ENCODE measurements at places on chromosomes 16 and 17.
A peak's percentile ranks its signal among the peaks of the same experiment; 100 is the strongest.

DNA sequence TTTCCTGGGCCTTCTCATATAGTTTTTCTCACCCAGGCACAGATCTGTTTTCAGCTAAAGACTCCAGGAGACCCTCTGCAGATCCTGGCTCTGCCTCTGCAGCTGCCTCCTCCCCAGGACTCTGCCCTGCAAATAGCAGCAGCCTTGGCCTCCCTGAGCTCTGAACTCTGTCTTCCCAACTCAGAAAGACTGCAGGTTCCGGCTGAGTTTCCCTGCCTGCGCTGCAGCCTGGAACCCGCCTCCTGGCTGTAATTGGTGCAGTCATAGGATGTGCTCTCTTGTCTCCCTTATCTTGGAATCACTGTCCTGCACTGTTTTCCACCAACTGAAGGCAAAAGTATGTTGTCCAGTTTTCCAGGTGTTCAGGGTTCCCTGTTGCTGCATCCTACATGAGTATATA, 14.3 kb upstream of the DNASE1 start:
- no peak overlapping the region for H3K27ac ChIP-seq
- peaks cover 21% of the 10 kb centered on the region for H3K36me3 ChIP-seq
- peaks cover 5% of the 10 kb centered on the region for H3K4me1 ChIP-seq
- no peak overlapping the region for H3K4me3 ChIP-seq

DNA sequence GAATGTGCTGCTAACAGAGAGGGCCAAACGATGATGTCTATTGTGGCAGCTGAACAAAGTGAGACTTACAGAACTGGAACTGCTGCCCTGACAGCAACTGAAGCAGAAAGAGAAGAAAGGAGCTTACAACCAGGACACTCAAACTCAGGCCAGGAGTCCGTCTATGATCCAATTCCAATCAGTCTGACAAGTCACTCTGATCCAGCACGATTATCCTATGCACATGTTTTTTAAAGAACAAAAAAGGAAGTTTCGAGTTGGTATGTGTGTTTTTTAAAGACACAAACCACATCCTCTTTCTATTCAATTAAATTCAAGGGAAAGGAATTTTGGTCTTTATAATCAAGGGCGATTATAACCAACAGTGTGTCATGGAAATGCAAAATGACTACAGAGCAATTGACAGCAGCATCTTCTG, 42.4 kb upstream of the MTMR4 start:
- H3K4me3 ChIP-seq = no peak overlapping the region
- H3K36me3 ChIP-seq = no peaks in the 10 kb centered on the region
- DNase-seq = no peak
- H3K27me3 ChIP-seq = no peaks in the 10 kb centered on the region
- no peaks in the 10 kb centered on the region for H3K4me1 ChIP-seq
- no peak overlapping the region for H3K27ac ChIP-seq

DNA sequence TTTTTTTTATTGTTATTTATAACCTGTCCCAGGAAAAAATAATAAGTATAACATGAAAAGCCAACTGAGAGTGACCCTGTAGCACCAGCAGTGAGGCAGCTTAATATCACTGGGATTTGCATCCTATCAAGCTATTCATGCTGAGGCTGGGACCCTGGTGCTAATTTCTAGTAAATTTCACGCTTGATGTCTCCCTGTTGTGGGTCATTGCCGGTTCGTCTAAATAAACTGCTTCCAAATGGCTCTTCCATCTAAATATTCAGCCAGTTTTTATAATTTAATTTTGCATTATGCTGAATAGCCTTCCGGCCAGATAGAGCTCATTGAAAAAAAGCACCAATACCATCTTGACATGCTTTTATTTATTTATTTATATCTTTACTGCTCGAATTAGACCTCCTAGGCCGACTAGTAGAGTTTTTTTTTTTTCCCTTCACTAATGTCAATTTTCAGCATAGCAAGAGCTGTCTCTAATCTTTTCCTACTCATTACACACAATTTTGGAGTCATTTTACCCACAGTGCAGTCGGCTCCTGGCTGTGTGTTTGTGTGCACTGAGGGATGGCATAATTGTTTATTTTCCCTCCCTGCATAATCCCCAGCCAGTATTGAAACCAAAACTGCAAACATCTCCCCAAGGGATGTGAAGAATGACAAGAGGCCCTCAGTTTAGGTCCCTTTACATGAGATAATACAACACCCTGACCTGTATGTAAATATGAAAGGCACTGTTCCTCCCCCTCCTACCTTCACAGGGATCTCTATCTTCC, 168.8 kb downstream of the AATF start:
- no peaks in the 10 kb centered on the region for H3K27me3 ChIP-seq
- no peak overlapping the region for H3K4me3 ChIP-seq
- no peaks in the 10 kb centered on the region for H3K4me1 ChIP-seq
- peaks cover 46% of the 10 kb centered on the region for H3K36me3 ChIP-seq

GRCh38 chr17:43469145-43469544, 14.6 kb upstream of the DHX8 start:
- H3K4me3 ChIP-seq = no peak overlapping the region
- no peaks in the 10 kb centered on the region for H3K27me3 ChIP-seq
- H3K4me1 ChIP-seq = peaks cover 11% of the 10 kb centered on the region

DNA sequence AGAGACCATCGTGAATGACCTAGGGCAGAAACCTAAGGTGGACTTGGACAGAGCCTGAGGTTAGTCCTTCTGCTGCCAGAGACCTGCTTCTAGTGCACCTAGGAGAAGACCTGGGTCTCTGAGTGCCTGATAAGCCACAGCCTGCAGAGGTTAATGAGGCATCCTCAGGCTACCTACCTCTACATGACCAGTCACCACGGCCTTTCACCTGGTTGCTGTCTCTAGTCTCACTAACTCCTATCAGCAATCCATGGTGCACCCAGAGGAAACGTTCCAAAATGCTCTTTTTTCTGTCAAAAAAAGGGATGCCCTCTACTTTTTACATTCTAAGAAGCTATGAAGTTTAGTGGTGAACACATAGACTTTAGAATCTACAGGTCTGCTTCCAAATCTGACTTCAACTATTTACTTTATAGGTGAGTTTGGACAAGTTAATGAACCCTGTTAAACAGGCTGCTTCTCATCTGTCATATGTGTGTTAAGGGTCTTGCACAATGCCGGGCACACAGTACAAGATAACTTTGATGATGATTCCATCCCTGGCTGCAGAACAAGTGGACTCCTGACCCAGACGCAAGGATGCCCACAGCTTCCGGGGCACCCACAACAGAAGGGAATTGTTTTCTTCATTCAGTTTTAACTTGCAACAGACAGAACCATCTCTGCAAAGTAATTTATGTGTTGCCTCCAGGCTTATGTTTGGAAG, 469.9 kb upstream of the CDH5 start:
- no peak overlapping the region for H3K27ac ChIP-seq
- no peak for DNase-seq
- H3K36me3 ChIP-seq = no peaks in the 10 kb centered on the region
- H3K27me3 ChIP-seq = no peaks in the 10 kb centered on the region
- H3K4me3 ChIP-seq = no peak overlapping the region
- no peaks in the 10 kb centered on the region for H3K4me1 ChIP-seq

DNA sequence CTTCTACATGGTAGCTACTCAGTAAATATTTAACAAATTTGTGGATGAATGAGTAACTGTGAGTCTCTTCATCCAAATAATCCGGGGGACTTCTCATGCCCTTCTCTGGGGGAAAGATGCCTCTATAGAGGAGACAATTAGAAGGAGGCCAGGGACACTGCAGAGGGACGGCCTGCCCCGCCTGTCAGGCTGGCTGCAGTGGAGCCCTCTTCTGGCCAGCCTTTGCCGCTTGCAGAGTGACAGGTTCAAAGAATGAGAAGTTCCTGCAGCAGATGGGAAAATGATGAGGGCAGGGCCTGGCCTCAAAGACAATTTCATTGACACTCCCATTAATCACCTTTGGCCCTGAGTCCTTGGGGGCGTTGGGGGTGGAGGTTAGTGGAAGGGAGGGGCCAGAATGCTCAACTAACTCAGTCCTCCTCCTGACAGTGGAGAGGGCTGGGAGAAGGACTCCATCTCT, 339.0 kb downstream of the MAF start:
- H3K4me3 ChIP-seq = no peak overlapping the region
- H3K4me1 ChIP-seq = no peaks in the 10 kb centered on the region
- no peaks in the 10 kb centered on the region for H3K36me3 ChIP-seq

GRCh38 chr17:36761203-36761950, 160.0 kb downstream of the MRM1 start:
- H3K27ac ChIP-seq = no peak overlapping the region
- H3K27me3 ChIP-seq = peaks cover 51% of the 10 kb centered on the region
- DNase-seq = no peak
- no peaks in the 10 kb centered on the region for H3K36me3 ChIP-seq
- no peaks in the 10 kb centered on the region for H3K4me1 ChIP-seq
- H3K4me3 ChIP-seq = no peak overlapping the region

- no peak for DNase-seq
- H3K4me3 ChIP-seq = peak overlapping the region; percentile 95
- H3K4me1 ChIP-seq = no peaks in the 10 kb centered on the region
Measured at GRCh38 chr16:15643946-15644250, 944 bp upstream of the MARF1 start.

DNA sequence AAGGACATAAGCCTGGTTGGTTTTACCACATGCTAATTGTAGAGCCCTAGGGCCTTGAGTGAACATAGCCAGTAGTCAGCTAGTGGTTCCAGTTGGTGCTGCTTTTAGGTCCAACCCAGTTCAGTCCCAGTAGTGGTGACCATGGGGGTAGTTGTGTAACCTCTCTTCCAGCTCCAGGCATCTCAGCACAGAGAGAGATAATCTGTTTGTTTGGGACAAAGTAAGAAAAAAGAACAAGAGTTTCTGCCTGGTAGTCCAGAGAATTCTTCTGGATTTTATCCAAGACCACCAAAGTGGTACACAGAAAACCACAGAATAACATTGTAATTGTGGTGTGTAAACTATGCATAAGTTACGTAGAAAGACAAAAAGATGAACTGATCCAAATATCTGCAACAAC, 5.2 kb upstream of the CCL13 start:
- no peak for DNase-seq
- no peak overlapping the region for H3K4me3 ChIP-seq

DNA sequence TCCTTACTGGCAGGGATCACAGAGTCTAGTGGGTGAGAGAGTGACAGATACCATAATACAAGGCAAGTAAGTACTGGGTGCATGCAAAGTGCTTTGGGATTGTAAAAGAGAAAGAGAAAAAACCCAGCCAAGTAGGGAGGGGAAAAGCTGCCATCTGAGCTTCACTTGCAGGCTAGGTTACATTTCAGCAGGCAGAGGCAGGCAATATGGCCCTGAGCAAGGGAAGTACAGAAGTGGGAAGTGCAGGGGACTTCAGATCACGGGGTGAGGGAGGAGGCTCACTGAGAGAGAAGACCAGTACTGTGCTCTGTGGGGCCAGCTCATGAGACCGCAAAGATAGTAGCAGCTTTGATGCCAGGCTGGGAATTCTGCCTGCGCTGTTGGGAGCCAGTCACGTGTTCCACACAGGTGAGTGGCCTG, 230.6 kb downstream of the MSI2 start:
- H3K27me3 ChIP-seq = no peaks in the 10 kb centered on the region
- H3K4me1 ChIP-seq = peaks cover 27% of the 10 kb centered on the region
- no peaks in the 10 kb centered on the region for H3K36me3 ChIP-seq
- no peak overlapping the region for H3K4me3 ChIP-seq
- H3K27ac ChIP-seq = no peak overlapping the region

GRCh38 chr16:56710181-56710737, 19.7 kb upstream of the NUP93 start:
- DNase-seq = no peak
- H3K4me1 ChIP-seq = no peaks in the 10 kb centered on the region
- peaks cover 6% of the 10 kb centered on the region for H3K27me3 ChIP-seq
- no peaks in the 10 kb centered on the region for H3K36me3 ChIP-seq

DNA sequence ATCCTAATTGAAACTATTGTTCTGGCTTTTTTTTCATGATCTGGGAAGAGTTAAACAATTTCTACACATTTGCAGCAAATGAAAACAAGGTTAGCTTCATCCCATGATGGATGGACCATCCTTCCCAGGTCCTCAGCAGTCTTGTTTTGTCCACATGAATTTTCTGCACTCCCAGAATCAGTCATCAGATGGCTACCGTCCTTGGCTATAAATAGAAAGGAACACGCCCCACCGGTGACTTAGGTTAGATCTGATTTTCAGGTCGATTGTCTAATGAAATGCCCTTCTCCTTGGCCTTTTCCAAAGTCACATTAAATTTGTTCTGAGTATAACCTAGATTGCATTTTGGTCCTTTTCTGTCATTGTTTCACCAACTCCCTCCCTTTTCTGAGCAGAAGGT, 41.4 kb upstream of the NOL11 start:
- no peaks in the 10 kb centered on the region for H3K36me3 ChIP-seq
- no peak for DNase-seq
- H3K27ac ChIP-seq = no peak overlapping the region
- no peaks in the 10 kb centered on the region for H3K4me1 ChIP-seq
- no peaks in the 10 kb centered on the region for H3K27me3 ChIP-seq
- no peak overlapping the region for H3K4me3 ChIP-seq
